ENCODE measurements at places on chromosomes 13 and 19.

DNA sequence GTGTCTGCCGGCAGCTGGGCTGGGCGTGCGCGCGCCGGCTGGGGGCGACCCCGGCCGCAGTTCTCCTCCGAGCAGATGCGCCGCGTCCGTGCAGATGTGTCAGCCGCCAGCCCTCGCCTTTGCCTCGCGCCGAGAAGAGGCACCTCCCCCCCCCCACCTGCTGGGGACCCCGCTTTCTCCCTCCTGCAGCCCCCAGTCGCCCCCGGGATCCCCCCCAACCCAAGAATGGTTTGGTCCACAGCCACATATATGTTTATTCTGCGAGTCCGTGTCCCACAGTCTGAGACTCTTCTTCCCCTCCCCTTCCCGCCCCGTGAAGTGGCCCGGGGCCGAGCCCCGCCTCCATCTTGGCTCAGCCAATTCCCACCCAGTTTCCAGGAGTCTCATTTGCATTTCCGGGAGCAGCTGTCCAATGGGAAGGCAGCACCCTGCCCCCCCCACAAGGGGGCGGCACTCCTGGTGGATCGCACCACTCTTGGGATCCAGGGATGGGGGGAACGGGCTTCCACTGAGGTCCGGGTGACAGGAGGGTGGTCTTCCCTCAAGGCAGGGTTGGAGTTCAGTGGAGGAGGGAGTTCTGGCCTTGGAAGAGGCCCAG, 8.6 kb downstream of the ISOC2 start:
- peak; percentile 94 for DNase-seq

GRCh38 chr13:85853901-85854663, 54.9 kb upstream of the SLITRK6 start:
- DNase-seq, result no peak

DNA sequence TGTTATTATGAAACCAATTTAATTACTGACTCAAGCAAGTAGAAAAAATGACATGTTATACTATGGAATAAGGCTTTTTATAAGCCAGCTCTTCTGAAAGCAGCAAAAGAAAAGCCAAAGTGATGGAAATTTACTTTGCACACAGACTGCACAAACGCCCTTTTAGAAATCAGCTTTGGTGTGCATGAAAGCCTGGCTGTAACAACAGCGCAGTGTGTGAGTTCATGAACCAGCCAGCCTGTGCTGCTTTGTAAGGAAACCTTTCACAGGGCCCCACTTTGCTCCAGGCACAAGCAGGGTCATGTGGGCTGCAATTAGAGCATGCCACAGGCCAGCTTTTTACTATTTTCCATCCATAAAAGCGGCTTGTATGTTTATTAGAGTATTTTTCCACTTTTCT, 13.6 kb upstream of the IFT88 start:
- no peak for DNase-seq

GRCh38 chr13:65844266-65844841, 1385.8 kb downstream of the PCDH9 start:
- DNase-seq, result no peak

DNA sequence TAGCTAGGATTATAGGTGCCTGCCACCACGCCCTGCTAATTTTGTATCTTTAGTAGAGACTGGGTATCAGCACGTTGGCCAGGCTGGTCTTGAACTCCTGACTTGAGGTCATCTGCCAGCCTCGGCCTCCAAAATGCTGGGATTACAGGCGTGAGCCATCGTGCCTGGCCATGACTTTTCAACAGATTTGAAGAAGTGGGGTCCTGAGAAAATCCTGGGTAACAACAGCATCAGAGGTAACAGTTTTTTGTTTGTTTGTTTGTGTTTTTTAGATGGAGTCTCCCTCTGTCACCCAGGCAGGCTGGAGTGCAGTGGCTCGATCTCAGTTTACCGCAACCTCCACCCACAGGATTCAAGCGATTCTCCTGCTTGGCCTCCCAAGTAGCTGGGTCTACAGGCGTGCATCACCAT, 3.7 kb downstream of the JUNB start:
- peak; percentile 19 for DNase-seq

GRCh38 chr19:45076029-45076850, at the start of gene ZNF296:
TSS of gene ZNF296 (minus strand) at chr19:45076478. CDS start at chr19:45076373, 105 bp downstream.
- DNase-seq, result peak; percentile 83

DNA sequence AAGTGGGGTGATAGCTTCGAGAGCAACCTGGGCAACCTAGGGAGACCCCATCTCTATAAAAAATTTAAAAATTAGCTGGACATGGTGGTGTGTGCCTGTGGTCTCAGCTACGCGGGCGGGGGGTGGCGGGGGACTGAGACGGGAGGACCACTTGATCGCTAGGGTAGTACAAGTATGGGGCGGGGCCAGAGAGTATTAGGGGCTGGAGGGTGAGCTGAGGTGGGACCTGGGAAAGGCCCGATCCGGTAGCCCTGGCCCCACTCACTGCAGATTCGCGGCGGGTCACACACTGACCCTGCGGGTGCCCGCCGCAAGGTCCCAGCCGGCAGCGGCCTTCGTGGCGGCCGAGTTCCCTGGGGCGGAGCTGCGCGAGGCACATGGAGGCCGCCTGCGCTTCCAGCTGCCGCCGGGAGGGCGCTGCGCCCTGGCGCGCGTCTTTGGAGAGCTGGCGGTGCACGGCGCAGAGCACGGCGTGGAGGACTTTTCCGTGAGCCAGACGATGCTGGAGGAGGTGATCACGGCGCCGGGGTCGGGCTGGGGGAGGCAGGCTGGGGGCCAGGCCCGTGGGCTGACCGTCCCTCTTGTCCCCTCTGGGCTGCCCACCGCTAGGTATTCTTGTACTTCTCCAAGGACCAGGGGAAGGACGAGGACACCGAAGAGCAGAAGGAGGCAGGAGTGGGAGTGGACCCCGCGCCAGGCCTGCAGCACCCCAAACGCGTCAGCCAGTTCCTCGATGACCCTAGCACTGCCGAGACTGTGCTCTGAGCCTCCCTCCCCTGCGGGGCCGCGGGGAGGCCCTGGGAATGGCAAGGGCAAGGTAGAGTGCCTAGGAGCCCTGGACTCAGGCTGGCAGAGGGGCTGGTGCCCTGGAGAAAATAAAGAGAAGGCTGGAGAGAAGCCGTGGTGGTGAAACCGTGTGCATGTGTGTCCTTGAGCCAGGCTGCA, 2.0 kb upstream of the ARHGAP45 start:
- peak; percentile 62 for DNase-seq

GRCh38 chr19:54429545-54430227, 14.4 kb downstream of the TTYH1 start:
- no peak for DNase-seq

DNA sequence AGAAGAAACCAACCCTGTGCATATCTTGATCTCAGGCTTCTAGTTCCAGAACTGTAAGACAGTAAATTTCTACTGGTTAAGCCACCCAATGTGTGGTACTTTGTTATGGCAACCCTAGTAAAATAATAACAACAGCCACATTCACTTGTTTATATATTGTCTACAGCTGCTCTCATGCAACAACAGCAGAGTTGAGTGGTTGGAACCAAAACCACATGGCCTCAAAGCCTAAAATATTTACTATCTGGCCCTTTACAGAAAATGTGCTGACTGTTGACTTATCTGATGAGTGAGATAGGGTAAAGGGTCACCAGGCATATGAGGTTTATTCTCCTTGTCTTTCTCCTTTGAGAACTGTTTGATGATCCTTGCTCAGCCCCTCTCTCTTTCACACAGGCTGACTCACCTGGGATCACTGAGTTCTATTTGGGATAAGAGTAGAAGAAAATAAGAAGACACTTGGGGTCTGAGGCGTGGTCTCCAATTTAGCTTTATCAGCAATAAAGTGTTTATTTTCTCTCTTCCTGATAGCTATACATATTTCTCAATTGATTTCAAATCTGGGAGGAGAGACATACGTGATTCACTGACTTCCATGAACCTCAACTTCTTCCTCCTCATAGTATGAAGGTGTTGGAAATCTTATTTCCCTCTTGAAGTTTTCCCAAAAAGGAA, 227.5 kb upstream of the STARD13 start:
- DNase-seq, result no peak
